Fibroblast of skin of left biceps (primary cell): ENCODE measurements at places on chromosomes 2 and 18.
A peak's percentile ranks its signal among the peaks of the same experiment; 100 is the strongest.

DNA sequence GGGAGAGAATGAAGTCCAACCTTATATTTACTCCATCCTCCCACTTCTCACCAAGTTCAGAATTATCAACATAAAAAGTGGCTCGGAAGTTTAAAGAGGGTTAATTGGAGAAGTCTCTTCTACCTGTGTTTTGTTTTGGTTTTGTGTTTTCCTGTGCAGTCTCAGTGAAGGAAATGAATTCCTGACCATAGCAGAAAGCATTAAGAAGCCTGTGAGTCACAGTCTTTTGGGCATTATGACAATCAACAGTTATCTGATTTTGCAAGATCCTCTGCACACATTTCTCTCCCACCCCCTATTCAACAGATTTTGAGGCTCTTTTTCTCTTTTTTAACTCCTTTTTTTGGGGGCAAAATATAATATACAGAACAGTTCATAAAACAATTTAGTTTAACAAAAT is 8.6 kb upstream of the RPL37A start:
- DNase-seq: peak; percentile 44

DNA sequence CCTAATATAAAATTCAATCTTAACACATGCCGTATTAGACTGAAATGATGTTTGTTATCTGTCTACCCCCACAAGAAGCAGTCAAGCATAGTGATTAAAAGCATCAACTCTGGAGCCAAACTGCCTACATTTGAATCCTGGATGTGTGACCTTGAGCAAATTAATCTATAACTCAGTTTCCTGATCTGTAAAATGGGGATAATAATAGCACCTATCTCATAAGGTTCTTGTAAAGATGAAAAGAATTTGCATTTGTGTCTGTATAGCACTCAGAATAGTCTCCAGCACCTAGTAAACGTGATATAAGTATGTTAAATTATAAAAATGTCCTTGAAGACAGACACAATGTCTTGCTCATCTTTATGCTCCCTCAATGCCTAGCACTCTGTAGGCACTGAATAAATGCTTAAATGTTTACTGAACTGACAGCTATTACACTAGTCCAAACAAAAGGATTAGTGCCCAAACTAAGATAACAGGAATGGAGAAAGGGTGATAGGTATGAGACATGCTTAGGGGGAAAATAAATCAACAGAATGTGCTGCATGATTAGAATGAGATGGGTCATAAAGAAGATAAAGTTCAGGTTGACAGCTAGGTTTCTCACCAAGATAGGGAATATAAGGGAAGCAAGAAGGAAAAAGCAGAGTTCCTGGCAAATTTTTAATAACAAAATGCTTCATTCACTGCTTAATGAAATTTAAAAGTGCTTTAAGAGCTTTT is 180.6 kb downstream of the ATAD2B start:
- no peak for DNase-seq

GRCh38 chr2:202449344-202449743 is 73.2 kb downstream of the BMPR2 start:
- DNase-seq: no peak

DNA sequence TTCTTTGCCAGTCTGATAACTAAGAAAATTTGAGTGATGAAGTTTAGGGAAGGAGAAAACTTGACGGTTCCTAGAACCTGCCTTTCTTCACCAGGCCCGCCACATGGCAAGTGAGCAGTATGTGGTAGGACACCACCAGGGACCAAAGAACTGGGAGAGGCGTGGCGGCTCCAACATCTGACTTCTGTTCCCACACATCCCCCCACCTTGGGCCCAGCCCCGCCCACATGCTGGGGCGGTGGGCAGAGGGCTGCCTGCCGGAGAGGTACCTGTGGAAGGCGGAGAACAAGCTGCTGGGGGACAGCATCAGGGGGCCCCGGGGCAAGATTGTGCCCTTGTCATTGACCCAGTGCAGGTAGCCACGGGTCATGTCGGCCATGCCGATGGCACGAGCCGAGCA is 75.0 kb downstream of the EMILIN2 start:
- DNase-seq: no peak

GRCh38 chr2:133194362-133194655 is 374.0 kb downstream of the NCKAP5 start:
- DNase-seq: no peak
